Smooth muscle cell of the umbilical artery (primary cell): ENCODE measurements at places on chromosomes 12 and 14. TPM values are rescaled to one million over a fixed set of nuclear protein-coding genes. Genes with fewer than 3 reads are reported as not detected.

The PLXNC1 gene
- 0.59 and 2.3 TPM in 2 replicates for total RNA-seq

The SAMD15 gene
- 0.88 and 1.8 TPM in 2 replicates for total RNA-seq

The MORN3 gene
- 0.18 and 0.30 TPM in 2 replicates for total RNA-seq

The HSP90B1 gene
- 2,322 and 2,701 TPM in 2 replicates for total RNA-seq

The AJUBA gene
- total RNA-seq: 36.3 and 57.9 TPM in 2 replicates

The LRRK2 gene
- total RNA-seq: 1.7 and 2.4 TPM in 2 replicates

The PROX2 gene
- total RNA-seq: not detected in 2 replicates

The KCNA1 gene
- total RNA-seq: not detected in 2 replicates

The CMTM5 gene
- not detected in 2 replicates for total RNA-seq

The MIP gene
- total RNA-seq: not detected in 2 replicates

The ANKRD33 gene
- not detected in 2 replicates for total RNA-seq

The NELL2 gene
- total RNA-seq: 1.5 TPM in 1 of 2 replicates, not detected in the other

The HEATR5A gene
- total RNA-seq: 77.8 and 90.7 TPM in 2 replicates

The FOXN4 gene
- not detected in 2 replicates for total RNA-seq

The SIX1 gene
- total RNA-seq: 0.05 TPM in 1 of 2 replicates, not detected in the other

The GDF11 gene
- total RNA-seq: 4.8 and 14.8 TPM in 2 replicates

The GPRC5A gene
- total RNA-seq: 6.2 and 13.3 TPM in 2 replicates

The KLHL33 gene
- under 0.01 and 0.05 TPM in 2 replicates for total RNA-seq

The P2RX2 gene
- total RNA-seq: not detected in 2 replicates

The RDH5 gene
- total RNA-seq: 3.3 and 12.2 TPM in 2 replicates

The PLD4 gene
- total RNA-seq: under 0.01 TPM in 1 of 2 replicates, not detected in the other

The ERP29 gene
- 66.8 and 121 TPM in 2 replicates for total RNA-seq

The LYZ gene
- total RNA-seq: not detected in 2 replicates

The CLEC4C gene
- not detected in 2 replicates for total RNA-seq

The OVCH1 gene
- total RNA-seq: not detected in 2 replicates

The SLC25A3 gene
- 593 and 623 TPM in 2 replicates for total RNA-seq

The PNN gene
- total RNA-seq: 19.6 and 24.9 TPM in 2 replicates

The KRT72 gene
- total RNA-seq: not detected in 2 replicates

The PLEKHG7 gene
- not detected in 2 replicates for total RNA-seq

The MUCL1 gene
- total RNA-seq: not detected in 2 replicates
